Inflammatory macrophage treated with lipopolysaccharide for 1 hour (primary cell): ENCODE measurements at places on chromosomes 1 and 21.

DNA sequence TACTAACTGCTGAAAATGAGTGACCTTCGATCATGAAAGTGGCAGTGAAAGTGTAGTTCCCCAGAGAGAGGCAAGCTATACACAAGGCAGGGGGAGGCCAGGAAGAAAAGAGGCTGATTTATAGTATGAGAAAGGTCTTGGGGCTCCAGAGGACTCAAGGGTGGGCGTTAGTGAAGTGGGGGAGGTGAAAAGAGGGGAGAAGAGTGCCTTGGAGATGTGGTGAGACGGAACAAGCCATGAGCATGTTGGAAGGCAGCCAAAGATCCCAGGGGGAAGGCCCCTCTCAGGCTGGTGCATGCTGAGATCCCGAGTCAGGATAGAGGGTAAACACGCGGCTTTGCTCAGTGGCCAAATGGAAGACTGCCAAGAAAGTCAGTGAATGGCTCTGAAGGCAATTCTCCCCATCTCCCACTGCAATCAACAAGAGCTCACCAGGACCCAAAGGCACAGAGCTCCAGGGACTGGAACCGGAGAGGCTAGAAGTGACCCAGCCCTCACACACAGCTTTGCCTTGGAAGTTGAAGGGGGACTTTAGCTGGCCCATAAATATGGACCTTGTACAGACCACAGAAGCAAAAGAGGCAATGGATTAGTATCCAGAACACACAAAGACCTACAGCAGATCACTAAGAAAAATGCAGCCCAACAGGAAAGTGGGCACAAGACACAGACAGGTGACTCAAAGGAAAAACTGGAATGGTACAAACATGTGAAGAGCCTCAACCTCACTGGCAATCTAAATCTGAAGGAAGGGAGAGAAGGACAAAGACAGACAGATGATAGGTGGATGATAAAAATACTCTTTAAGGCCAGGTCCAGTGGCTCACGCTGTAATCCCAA, 49.6 kb downstream of the HSF2BP start:
- no peak for DNase-seq

GRCh38 chr1:53369761-53370160, 41.9 kb upstream of the LRP8 start:
- DNase-seq = no peak

DNA sequence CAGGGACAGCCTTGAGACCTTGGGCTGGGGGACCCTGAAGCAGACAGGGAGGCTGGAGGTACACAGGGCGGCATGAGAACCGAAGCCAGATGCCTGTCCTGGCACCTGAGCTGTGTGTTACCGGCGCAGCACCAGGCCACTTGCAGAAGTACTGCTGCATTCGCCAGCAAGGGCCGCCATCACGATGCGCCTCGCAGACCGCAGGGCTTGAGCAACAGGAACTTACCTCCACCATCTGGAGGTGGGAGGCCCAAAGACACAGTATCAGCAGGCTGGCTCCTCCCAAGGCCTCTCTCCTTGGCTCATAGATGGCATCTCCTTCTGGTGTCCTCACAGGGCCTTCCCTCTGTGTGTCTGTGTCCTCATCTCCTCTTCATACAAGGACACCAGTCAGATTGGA, 90.1 kb downstream of the PRDM16 start:
- no peak for DNase-seq

GRCh38 chr1:113013823-113014222, 57.8 kb upstream of the SLC16A1 start:
- no peak for DNase-seq

DNA sequence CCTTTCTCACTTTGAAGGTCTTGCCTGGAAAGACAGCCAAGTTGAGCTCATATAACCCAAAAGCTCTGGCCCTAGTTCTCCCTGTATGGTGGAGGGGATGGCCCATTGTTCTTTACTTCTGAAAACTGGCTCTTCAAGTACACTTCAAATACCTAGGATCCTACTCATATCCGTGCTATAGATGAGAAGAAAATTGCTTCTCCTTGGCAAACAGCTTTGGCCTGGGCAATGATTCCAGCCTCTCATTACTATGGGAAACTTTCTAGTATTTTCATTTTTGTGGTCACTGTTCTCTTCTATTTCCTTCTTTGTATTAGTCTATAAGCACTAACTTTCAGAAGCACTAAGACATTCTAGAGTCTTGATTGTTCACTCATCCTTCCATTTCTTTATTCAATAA, 53.7 kb downstream of the ZNF697 start:
- DNase-seq = no peak
